ENCODE measurements at places on chromosomes 13 and 19. TPM values are rescaled to one million over a fixed set of nuclear protein-coding genes. Genes with fewer than 3 reads are reported as not detected.

OR7A5 gene
- total RNA-seq, result not detected

PTH2 gene
- not detected for total RNA-seq

C19orf81 gene
- total RNA-seq, result not detected

ZNF709 gene
- 5.0 TPM for total RNA-seq

ZNF850 gene
- total RNA-seq, result 3.2 TPM

ERICH4 gene
- total RNA-seq, result not detected

SERTM1 gene
- total RNA-seq, result not detected

LMTK3 gene
- total RNA-seq, result not detected

CPT1C gene
- total RNA-seq, result 17.0 TPM

PSG1 gene
- total RNA-seq, result 0.36 TPM

FBXO27 gene
- 4.7 TPM for total RNA-seq

EDNRB gene
- total RNA-seq, result 0.29 TPM

CEACAM4 gene
- total RNA-seq, result not detected

CEACAM21 gene
- total RNA-seq, result not detected

ERICH6B gene
- not detected for total RNA-seq

HTR2A gene
- total RNA-seq, result under 0.01 TPM

NOVA2 gene
- total RNA-seq, result not detected

CCDC9 gene
- 8.0 TPM for total RNA-seq

ZNF100 gene
- 1.8 TPM for total RNA-seq

CTU1 gene
- total RNA-seq, result 4.1 TPM

DACT3 gene
- total RNA-seq, result 1.8 TPM

NCCRP1 gene
- not detected for total RNA-seq

SYDE1 gene
- 56.8 TPM for total RNA-seq

APLP1 gene
- total RNA-seq, result 2.1 TPM

CCNA1 gene
- not detected for total RNA-seq

C19orf85 gene
- not detected for total RNA-seq

IFNL4 gene
- not detected for total RNA-seq

KLK1 gene
- not detected for total RNA-seq

CATSPERD gene
- under 0.01 TPM for total RNA-seq

LGALS4 gene
- not detected for total RNA-seq

RFPL4AL1 gene
- total RNA-seq, result not detected

ZNF260 gene
- total RNA-seq, result 35.4 TPM

ZNF723 gene
- total RNA-seq, result not detected

LILRA1 gene
- not detected for total RNA-seq

ATP4A gene
- not detected for total RNA-seq

BRCA2 gene
- total RNA-seq, result 4.7 TPM

SYNE4 gene
- under 0.01 TPM for total RNA-seq

CD33 gene
- total RNA-seq, result not detected

PRKCG gene
- total RNA-seq, result under 0.01 TPM

TRPC4 gene
- total RNA-seq, result 9.8 TPM

DNAAF3 gene
- 0.59 TPM for total RNA-seq

C19orf33 gene
- total RNA-seq, result not detected

BEST2 gene
- not detected for total RNA-seq

PIP5K1C gene
- total RNA-seq, result 30.4 TPM

ADGRE1 gene
- not detected for total RNA-seq

SBK2 gene
- not detected for total RNA-seq

ZNF486 gene
- 8.5 TPM for total RNA-seq
